Right ventricle myocardium inferior (tissue), 1 donor: ENCODE measurements at places on chromosomes 6 and 20. TPM values are rescaled to one million over a fixed set of nuclear protein-coding genes. Genes with fewer than 3 reads are reported as not detected.

DNA sequence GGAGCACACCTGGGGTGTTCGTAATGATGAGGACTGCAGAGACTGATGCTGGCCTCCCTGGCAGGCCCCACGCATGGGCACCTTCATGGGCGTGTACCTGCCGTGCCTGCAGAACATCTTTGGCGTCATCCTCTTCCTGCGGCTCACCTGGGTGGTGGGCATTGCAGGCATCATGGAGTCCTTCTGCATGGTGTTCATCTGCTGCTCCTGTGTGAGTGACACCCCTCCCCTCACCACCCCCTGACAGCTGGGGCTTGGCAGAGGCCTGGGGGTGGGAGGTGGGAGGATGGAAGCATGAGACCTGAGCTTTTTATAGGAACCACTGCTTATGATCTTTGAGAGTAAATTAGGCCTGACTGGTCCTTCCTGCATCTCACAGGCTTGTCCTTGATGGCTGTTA is 6.7 kb downstream of the SLC12A5 start:
- DNase-seq: no peak

- DNase-seq: no peak
Measured at GRCh38 chr6:3759646-3760232, 8.2 kb upstream of the PXDC1 start.

Gene PLN
- 2,685 TPM for total RNA-seq

- DNase-seq: peak; percentile 71
Measured at GRCh38 chr6:34531580-34532201, 24.4 kb downstream of the SPDEF start.

DNA sequence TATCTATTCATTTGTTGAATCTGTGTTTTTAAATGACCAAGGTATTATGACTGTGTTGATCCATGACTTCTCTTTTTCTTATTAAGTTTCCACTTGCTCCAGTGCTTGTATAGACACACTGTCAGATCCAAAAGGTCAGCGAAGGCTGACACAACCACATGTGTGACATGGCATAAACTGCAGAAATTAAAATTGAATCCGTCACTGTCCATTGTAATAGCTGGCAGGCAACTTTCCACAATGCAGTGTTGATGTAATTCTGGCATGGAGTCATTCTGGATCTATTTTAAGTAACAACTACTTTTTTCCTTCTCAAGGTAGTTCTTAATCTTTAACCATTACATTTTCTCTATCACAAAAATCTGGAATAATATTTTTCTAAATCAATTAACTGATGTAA is 145.3 kb downstream of the AIG1 start:
- DNase-seq: no peak

Gene ADGRF1
- not detected for total RNA-seq

DNA sequence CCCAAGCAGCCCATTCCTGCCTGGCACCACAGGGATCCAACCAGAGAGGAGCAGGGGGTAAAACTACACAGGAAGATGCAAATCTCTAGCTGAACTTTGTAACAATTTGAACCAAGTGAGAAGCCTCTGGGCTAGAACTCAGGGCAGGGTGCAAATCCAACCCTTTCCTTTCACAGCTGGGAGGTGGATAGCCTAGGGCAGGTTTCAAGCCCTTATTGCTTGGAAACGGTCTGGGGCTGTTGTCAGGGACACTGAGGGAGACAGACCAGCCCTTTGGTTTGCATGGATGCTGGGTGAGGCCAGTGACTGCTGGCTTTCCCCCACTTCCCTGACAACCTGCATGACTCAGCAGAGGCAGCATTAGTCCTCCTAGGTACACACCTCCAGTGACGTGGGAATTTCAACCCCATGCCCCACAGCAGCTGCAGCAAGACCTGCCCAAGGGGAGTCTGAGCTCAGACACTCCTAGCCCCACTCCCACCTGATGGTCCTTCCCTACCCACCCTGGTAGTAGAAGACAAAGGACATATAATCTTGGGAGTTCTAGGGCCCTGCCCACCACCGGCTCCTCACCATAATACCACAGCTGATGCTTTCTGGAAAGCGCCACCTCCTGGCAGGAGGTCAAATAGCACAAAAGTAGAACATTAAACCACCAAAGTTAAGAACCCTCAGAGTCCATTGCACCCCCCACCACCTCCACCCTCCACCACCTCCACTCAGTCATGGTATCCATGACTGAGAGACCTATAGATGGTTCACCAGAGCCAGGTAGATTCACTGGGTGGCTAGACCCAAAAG is 797.7 kb upstream of the MAN1A1 start:
- peak; percentile 48 for DNase-seq
